SK-N-SH treated with all-trans-retinoic acid at 6 μM for 48 hours (cell line): ENCODE measurements at places on chromosomes 2 and 18.

DNA sequence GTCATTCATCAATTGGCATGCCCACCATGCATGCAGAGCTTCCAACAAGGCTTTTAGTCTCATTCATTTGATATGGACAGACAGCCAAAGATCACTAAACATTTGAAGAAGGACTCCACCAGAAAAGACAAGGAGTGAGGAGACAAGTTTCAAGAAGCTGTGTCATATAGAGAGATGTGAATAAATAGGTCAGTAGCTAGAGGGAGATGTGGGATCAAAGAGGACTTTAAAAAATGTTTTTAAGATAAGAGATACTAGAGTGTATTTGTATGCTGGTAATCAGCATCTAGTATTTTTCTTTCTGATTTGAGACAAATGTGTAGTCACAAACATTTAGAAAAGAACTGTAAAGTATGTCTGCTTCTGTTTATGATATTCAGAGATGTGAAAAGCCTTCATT is 48.5 kb downstream of the ANTXR1 start:
- no peak; the same call in 2 of the 3 replicates for ATAC-seq

- no peak for ATAC-seq
These were observed 93.9 kb downstream of the SLC5A7 start for GRCh38 chr2:108080177-108080576.

DNA sequence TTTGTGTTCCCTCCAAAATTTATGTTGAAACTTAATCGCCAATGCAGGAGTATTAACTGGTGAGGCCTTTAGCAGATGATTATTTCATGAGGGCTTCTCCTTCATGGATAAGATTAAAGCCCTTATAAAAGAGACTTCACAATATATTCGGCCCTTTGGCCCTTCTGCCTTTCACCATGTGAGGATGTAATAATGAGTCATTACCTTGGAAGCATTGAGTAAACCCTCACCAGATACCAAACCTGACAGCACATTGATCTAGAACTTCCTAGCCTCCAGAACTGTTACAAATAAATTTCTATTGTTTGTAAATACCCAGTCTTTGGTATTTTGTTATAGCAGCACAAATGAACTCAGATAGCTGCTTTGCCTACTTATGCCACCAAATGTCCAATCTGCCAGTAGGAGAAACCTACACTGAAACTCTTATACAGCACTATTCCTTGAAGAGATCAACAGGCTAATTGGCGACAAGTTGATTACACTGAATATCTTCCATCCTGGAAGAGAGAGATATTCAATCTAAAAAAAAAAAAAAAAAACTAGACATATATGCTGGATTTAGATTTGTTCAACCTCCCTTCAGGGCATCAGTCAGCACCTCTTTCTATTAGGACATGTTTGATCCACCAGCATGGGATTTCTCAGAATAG is 125.9 kb upstream of the COL5A2 start:
- no peak for ATAC-seq

DNA sequence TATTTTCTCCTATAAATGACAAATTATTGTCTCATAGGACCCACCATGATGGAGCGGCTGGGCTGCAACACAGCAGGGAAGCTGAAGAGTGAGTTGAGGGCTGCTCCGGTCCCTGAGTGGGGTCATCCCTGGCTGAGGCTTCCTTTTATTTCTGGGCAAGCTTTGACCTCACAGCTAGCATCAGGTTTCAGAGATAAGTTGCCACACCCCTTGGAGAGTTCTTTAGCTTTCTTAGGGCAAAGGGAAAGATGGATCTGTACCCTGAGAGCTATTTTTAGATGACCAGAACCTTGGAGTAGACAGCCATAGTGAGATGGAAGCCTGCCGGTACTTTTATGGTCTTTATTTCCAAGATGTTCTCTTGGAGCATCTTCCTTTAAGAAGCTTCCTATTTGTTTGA is 11.5 kb downstream of the MYL1 start:
- ATAC-seq = no peak

- no peak for ATAC-seq
These were observed 591.3 kb downstream of the ZEB2 start for GRCh38 chr2:143928613-143929012.

- ATAC-seq = peak; percentile 92
These were observed 487.4 kb upstream of the ZEB2 start for GRCh38 chr2:145007093-145007959.

DNA sequence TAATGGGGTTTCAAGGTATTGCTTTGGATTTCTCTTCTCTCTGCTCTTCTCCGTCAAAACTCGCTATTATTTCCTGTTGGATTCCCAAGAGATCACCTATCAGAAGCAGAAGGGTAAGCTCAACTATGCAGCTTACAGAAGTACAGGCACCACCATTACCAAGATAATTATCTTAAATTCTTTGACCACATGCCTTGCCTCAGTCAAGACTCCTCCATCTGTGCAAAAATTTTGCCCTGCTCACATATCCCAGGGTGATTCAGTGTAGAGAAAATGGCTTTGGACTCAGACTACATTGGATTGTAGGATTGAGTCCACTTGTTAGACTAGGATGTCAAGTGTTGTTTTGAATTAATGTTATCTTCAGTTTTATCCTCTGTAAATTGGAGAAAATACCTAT is 698.7 kb downstream of the TDRD15 start:
- no peak for ATAC-seq

GRCh38 chr2:225104321-225104720 is 62.1 kb upstream of the DOCK10 start:
- no peak for ATAC-seq

GRCh38 chr2:142880279-142880678 is 2.8 kb downstream of the KYNU start:
- no peak for ATAC-seq

GRCh38 chr18:34709104-34709503 is 994 bp upstream of the DTNA start:
- ATAC-seq = no peak

GRCh38 chr2:168694866-168695265 is 107.6 kb upstream of the NOSTRIN start:
- no peak for ATAC-seq

- ATAC-seq = no peak
These were observed 442.4 kb downstream of the EPHA4 start for GRCh38 chr2:221129657-221130056.

DNA sequence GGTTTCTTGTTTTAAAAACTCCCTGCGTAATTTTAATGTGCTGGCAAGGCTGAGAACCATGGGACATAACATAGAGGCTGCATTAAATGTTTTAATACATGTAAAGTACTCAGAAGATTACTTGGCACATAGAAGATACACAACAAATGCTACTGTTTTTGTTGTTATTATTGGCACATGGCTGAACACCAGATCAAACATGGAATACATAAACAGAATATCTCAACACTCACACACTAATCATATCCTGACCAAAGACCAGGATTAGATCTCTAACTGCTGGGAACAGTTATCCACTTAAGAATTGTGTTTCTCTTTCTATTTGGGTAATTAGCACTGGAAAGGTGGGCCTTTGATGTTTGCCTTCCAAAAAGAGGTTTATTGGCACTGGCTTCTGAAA is 69.3 kb downstream of the KCNE4 start:
- ATAC-seq = no peak

GRCh38 chr18:24267878-24268277 is 129.0 kb downstream of the CABYR start:
- ATAC-seq = no peak

DNA sequence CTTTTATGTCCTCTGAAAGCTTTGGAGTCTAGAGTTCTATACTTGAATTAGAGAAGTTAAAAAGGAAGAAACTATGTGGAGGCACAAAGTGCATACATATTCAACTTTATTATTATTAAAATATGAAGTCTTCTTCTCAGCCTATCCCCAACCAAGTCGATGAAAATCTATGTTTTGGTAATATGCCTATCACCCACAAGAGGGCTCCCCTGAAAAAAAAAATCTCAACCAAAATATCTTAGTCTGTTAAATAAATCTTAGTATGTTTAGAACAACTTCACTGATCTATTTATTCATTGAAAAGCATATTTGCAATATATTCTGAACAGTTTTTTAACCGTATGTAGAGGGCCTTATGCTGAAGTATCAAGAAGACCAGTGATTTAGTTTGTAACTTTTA is 804.5 kb downstream of the TDRD15 start:
- no peak for ATAC-seq

GRCh38 chr18:49813069-49813318 is 339 bp downstream of the ACAA2 start:
- peak; percentile 5 for ATAC-seq

- ATAC-seq = no peak
These were observed 65.0 kb downstream of the TCF4 start for GRCh38 chr18:55523001-55523400.

- ATAC-seq = peak; percentile 90
These were observed 1074.2 kb upstream of the ZEB2 start for GRCh38 chr2:145593991-145594614.

- peak; percentile 84 for ATAC-seq
These were observed at the start of gene ASTL for GRCh38 chr2:96138179-96139145. Gene ASTL, minus strand, starts transcription at chr2:96138502. Its CDS starts 66 bp downstream, at chr2:96138436.

DNA sequence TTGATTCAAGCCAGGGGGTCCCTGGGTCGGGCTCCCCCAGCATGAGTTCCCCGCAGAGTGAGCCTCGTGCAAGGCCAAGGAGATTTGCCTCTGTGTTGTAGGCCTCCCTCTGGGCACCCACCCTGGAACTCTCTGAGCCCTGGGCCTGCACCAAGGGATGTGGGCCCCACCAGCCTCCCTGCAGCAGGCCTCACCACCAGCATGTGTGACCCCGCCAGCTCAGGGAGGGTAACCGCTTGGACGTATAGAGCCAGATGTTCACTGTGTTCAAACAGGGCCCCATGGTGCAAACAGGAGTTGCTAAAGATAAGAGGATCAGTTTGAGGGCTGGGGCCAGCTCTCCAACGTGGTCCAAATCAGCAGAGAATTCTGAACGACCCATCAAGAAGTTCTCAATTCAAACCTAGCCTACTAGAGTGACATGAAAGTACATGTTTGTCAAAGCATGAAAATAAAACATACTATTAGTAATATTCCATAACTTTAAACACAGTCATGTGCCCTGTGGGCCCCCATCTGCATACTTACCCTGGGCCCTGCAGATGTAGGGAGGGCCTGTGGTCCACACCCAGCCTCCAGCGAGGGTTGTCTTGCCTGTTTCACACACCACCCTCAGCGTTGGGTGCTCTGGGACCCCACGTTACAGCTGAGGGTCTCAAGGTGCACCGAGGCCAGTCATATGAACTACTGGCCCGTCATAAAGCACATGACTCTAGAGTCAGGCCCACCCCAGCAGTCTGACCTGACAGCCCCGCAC is 5.5 kb upstream of the TUBB6 start:
- ATAC-seq = no peak

DNA sequence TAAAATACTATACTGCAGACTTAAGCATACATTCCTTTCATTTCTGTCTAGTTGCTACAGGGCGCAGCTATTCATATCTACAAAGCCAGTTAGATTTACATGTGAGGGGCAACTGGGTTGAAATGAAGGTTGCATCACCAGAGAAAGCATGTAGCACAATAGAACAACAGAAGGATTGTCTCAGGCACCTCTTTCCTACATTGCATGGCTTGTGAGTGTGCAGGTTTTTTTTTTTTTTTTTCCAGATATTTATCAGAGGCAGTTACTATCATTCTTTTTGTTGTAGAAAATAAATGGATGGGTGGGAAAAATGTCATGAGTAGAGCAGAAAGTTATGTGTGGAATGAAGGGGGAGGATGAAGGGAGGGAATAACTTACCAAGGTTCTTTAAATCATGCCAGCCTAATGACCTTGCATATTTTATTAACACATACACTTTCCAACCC is 86.8 kb downstream of the ERBB4 start:
- ATAC-seq = peak; percentile 89

DNA sequence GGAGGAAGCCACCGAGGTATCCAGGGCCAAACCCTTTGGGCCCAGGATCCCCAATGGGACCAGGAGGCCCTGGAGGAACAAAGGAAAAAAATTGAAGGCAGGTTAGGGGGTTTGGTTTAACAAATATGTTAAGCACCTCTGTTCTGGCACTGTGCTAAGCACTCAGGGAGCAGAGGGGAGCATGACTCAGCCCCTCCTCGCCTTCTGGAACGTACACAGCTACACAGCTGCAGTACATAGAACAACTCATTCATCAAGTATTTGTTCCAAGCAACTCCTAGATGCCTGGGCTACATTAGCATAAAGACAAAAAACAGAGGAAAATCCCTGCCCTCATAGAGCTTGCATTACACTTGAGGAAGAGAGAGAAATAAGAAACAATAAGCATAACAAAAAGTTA is 153.6 kb downstream of the COL4A4 start:
- ATAC-seq = no peak

DNA sequence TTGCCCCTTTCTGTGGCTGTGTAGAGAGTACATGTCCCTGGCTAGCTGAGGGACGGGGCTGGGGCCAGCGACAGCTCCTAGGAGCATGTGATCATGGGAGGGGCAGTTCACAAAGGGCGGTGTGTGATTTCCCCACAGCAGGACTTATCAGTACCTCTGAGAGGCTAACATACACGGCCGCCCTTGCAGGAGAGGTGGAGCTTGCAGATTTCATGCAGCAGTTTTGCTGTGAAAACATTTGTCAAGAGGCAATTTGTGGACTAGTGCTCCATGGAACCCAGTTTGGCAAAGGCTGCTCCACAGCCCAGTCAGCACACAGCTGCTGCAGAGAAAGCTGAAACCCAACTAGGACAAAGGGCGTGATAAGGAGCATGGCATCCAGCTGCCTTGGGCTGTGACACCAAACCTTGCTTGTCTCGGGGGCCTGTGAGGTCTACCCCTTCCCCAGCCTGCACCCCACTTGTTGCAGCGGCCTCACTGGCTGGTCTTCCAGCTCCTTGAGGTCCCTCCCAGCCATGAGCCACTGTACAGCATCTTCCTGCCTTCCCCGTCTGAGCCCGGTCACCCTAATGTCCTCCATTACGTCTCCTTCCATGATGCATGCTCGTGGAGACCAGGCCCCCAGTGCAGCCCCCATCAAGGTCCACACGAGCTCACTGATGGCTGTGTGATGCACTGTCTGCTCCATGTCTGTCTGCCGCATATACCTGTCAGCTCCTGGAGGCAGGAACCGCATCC is 121.4 kb upstream of the HDAC4 start:
- ATAC-seq = no peak

DNA sequence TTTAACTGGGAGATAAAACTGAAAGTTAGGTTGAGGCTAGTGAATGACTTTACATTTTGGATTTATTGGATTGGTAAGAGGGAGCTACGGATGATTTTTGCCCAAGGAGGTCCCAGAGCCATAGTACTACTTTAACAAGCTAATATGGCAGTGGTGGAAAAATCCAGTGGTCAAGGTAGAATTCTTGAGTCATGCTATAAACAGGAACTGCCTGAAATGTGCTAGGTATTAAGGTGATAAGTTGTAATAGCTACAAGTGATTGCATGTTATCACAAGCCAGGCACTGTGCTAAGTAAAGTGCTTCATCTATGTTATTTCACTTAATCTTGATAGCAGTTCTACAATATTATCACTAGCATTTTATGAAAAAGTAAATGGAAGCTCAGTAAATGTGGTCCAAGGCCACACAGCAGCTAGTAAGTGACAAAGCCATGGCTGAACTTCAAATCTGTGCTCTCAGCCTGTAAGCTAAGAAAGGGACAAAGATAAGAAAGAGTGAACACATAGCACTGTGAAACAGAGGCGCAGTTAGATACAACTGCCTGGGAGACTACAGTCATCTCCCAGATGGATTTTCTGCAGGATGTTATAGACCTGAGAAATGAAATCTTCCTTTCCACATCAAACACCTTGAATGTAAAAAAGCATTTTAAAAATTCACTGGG is 469.6 kb downstream of the TGIF1 start:
- no peak for ATAC-seq
